Epithelial cell of proximal tubule (primary cell): ENCODE measurements at places on chromosomes 6 and 20. TPM values are rescaled to one million over a fixed set of nuclear protein-coding genes. Genes with fewer than 3 reads are reported as not detected.

DNA sequence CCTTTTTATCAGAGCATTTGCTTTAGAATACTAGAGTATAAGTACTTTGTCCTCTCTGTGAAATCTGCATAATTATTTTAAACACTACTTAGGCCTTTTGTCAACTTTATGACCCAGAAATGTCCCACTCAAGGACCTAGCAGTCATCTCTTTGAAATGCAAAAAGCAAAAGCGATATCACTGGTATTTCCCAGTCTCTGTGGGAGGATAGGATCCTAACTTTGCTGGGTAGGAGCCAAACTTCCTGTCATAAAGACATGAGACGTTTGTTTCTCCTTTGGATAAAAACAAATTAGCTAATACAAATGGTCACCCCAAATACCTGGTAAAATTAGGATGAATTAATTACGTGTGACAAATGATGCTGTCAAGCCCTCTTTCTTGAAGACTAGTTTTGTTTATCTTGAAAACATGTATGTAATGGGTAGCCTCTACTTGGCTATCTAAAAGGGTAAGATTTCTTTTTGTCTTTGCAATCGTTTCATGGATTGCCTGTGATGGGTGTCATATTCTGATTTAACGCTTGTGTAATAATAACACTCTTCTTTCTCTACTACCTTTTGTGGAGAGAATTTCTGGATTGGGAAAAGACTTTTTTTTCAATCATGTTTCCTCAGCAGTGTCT is 36.2 kb downstream of the DCDC2 start:
- DNase-seq = peak; percentile 72

GRCh38 chr20:9480066-9480465 is 34.3 kb upstream of the LAMP5 start:
- DNase-seq = no peak

DNA sequence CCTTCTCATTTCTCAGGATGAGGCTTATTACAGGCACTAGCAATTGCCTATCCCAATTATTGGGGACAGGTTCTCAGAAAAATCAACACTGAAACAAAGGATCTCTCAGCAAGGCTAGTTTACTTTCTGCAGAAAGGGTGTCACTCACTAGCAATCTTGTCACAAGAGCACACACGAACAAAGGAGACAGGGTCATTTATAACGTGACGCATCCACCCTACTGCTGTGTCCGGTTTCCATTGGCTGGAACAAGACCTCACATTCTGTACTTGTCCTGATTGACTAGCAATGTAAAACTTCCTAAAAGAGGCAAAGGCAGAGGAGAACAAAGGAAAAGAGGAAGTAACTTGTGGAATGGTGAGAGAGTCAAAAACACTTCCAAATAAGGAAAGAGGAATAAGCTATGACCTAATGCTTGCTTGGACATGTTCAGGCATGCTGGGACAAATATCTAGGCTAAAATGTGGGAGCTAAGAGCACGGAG is 160.2 kb upstream of the STXBP5 start:
- no peak for DNase-seq

Gene ADGRB3
- total RNA-seq = 3.0 and 4.7 TPM in 2 replicates

DNA sequence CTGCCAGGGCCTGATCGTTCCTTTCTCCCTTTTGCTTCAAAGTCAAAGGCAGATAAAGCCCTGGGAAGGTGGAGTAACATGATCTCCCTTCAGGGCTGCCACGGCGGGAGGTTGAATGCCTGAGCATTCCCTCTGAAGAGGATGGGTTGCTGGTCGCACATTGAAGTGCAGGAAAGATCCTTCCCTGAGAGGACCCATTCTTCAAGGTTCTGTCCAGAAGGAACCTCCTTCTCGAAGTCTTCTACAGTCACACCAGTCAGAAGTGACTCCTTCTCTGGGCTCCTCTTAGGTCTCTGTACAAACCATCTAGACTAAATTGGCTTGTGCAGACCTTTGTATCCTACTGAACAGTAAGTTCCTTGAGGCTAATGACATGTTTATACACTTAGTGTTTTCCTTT is 192.6 kb upstream of the VGLL2 start:
- no peak for DNase-seq

Gene NKAPL
- total RNA-seq = 0.17 and 0.65 TPM in 2 replicates

DNA sequence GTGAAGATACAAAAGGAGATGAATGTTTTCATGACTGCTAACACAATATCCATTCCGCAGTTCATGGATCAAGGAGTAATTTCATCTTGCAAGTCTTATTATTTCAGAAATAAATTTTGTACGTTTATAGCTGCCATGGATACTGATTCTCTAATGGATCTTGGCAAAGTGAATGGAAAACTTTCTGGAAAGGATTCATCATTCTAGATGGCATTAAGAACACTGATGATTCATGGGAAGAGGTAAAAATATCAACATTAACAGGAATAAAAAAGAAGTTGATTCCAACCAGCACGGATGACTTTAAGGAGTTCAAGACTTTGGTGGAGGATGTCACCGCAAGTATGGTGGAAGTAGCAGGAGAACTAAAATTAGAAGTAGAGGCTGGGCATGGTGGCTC is 2.8 kb downstream of the HUS1B start:
- DNase-seq = no peak

Gene MUCL3
- total RNA-seq = under 0.01 and 0.07 TPM in 2 replicates

Gene MUC21
- not detected in 2 replicates for total RNA-seq

DNA sequence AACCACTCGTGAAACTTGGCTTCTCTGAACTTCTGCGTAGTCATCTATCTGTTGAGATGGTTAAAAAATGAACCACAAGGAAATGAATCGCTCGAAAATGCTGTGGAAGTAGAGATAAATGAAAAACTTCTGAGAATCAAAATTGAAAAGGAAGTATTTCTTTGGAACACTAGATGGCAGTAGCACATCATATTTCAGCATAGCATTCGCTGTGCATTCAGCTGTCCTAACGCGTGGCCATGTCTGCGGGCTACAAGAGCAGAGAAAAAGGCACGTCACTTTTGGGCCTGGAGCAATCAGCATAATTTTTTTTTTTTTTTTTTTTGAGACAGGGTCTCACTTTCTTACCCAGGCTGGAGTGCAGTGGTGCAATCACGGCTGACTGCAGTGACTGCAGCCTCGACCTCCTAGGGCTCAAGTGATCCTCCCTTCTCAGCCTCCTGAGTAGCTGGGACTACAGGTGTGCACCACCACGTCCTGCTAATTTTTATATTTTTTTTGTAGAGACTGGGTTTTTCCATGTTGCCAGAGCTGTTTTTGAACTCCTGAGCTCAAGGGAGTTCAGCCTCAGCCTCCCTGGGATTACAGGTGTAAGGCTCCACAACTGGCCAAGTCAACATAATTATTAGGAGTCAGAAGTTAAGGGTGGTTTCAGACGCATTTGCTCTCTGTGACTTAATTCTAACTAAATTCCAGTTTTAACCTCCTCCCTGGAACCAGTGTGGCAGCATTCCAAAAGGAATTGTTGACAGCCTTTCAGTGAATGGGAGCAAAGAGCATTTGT is 8.8 kb upstream of the PERP start:
- no peak for DNase-seq

- no peak for DNase-seq
Measured at GRCh38 chr6:161073930-161074329, 82.4 kb downstream of the MAP3K4 start.

- DNase-seq = peak; percentile 67
Measured at GRCh38 chr20:53162251-53162835, 190.2 kb downstream of the TSHZ2 start.

GRCh38 chr6:155177363-155177961 is 86.4 kb upstream of the CLDN20 start:
- no peak for DNase-seq

Gene GNL1
- 46.1 and 46.3 TPM in 2 replicates for total RNA-seq

Gene VGLL2
- total RNA-seq = not detected in 2 replicates

Gene PROKR2
- total RNA-seq = not detected in 2 replicates
